ENCODE measurements at places on chromosomes 12 and 14.

- no peak for DNase-seq
These were observed 164.7 kb downstream of the ADCK1 start for GRCh38 chr14:77964586-77964985.

- no peak for DNase-seq
These were observed 2.3 kb upstream of the ZNF705A start for GRCh38 chr12:8154526-8154925.

DNA sequence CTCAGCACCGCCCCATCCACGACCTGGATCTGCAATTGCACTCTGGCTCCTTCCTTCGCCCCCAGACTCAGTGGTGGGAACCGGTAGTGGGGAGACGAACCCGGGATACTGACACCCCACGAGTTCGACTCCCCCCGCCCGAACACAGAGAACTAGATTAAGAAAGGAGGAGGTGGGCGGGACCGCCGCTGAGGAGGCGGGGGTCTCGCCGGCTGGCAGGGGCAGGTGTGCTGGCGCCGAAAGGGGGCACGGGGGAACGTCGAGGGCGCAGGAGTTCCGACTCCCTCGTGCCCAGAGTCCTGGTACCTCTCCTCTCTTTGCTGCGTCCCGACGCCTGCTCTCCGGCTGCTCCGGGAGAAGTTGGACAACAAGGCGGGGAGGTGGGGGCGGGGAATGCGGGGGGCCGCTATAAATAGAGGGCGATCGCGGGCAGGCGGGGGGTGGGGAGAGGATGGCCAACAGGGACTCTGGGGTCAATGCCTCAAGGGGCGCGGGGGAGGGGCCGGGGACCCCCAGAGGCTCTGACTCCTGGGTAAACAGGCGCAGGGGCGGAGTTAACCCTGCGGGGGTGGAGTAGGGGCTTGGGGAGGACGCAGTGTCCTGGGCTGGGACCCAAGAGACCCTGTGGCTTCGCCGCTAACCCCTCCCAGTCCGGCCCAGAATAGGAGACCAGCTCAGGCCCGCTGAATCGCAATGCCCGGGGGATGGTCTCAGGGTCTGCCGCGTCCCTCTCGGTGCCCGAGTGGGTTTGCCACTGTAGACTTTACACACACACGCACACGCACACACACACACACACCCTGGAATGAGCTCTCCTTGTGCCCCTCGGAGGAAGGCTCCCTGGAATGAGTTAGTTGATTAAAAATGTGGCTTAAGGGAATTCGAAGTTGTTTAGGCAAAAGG, 761 bp upstream of the NDRG2 start:
- no peak for DNase-seq

DNA sequence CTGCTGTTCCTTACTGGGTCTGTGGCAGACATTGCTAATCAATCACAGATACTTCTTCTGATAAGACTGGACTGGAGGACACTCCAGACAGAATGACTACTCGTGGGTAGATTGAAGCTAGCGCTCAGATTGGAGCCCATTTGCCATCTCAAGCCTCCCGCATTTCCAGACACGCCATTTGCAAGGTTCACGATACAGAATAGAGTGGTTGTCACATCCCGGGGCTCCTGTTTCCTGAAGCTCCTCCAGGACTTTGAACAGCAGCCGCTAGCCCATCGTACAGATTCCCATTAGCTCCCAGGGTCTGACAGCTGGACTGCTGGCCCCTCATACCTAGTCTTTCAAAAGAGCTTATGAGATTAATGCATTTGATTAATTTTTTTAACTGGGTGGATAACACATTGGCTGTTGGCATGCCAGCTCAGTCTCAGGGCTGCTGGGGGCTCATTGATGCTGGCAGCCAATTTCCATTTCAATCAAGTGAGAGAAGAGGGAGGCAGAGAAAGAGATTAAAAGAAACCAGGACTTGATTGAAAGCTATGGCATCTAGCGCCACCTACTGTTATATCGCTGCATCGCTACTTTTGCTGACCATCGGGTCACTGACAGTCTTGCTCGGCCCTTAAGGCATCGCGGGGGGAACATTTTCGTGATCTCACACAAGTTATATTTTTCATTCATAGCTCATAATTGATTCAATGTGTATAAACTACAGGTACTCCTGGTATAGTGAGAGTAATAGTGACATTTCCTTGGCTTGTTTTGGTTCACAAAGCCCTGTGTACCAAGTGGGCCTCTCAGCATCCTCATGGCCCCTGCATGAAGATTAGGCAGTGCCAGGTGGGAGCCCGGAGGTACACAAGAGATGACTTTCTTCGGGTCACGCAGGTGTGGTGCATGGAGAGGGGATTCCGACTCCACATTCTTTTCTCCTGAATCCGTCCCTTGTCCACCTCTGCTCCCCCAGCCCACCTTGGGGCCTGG, 78.6 kb downstream of the CCDC60 start:
- no peak for DNase-seq

- no peak for DNase-seq
These were observed at the start of gene PPP1R36 for GRCh38 chr14:64549791-64550620. TSS of gene PPP1R36 (plus strand) at chr14:64549961. CDS start at chr14:64549998, 37 bp downstream.

DNA sequence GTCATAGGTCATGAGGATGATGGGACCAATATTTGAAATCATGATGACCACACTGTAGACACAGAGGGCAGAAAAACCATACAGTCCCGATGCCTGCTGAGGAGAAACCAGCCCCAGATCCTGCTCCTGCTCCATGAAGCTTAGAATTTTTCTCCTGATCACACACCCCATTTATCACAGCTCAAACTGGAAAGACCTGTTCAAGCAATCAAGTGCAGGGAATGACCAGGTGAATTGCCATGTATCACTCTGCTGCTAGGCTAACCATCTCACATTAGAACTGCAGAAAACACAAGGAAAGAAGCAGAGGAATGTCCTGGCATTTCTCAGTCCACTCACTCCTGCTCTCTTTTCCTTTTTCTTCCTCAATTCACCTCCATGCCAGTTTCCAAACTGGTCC, 18.1 kb downstream of the MANSC1 start:
- DNase-seq = no peak

DNA sequence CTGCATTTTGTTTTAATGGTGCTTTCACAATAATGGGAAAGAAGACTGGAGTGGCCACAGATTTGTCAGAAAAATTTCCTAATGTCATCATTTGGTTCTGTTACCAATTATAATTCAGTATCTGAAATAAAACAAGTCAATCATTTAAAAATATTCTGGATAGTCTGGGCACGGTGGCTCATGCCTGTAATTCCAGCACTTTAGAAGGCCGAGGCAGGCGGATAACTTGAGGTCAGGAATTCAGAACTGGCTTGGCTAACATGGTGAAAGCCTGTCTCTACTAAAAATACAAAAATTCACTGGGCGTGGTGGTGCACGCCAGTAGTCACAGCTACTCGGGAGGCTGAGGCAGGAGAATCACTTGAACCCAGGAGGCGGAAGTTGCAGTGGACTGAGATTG, 4.0 kb upstream of the LIMA1 start:
- DNase-seq = no peak

GRCh38 chr12:63880742-63881263, 36.3 kb downstream of the SRGAP1 start:
- no peak for DNase-seq

DNA sequence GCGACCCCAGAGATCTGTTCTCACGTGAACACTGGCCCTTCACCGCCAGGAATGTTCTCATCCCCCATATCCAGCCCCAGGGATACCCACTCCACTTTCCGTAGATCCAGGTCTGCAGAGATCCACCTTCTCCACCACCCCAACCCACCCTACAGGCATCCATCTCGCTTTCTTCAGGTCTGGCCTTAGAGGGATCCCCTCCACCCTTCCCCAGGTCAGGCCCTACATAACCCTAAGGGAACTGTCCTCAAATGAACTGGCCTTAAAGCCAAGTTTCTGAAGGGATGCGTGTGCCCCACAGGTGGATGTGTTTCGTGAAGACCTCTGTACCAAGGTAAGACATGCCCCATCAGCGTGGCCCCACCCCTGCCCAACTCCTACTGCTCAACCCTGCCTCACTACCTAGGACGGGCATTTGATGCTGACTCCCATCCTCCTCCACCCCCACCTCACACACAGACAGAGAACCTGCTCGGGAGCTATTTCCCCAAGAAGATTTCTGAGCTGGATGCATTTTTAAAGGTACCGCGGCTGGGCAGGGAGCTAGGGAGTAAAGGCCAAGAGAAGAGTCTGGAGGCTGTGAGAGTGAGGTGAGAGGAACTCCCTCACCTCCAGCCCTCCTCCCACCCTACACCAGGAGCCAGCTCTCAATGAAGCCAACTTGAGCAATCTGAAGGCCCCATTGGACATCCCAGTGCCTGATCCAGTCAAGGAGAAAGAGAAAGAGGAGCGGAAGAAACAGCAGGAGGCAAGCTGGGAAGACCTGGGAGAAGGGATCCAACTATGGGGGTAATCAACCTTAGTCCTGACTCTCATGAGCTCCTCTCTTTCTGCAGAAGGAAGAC, 912 bp downstream of the PSME1 start:
- DNase-seq = no peak

GRCh38 chr12:22272335-22273151, 62.0 kb downstream of the ST8SIA1 start:
- no peak for DNase-seq

GRCh38 chr12:58871556-58871955, 48.7 kb downstream of the LRIG3 start:
- no peak for DNase-seq

DNA sequence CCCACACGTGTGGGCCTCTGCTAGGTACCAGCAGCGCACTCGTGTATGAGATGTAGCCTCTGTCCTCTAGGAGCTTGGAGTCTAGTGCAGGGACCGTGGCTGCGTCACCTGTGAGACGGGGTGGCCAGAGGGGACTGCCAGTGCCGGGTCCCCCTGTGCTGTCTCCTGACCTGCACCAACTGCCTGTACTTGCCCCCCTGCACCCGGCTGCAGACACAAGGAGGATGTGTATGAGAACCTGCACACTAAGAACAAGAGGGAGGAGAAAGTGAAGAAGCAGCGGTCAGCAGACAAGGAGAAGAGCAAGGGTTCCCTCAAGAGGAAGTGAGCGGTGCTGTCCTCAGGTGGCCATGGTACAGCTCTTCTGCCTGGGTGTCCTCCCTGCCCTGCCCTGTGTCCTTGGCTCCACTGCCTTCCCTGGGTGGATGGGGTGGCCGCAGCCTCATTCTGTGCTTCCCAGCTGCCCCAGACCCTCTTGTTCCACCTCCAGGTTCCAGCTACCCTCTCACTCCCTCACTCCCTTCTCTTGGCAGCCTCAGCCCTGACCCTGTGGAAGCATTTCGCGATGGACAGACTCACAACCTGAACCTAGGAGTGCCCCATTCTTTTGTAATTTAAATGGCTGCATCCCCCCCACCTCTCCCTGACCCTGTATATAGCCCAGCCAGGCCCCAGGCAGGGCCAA, 9.6 kb downstream of the PTPN6 start:
- DNase-seq = no peak

DNA sequence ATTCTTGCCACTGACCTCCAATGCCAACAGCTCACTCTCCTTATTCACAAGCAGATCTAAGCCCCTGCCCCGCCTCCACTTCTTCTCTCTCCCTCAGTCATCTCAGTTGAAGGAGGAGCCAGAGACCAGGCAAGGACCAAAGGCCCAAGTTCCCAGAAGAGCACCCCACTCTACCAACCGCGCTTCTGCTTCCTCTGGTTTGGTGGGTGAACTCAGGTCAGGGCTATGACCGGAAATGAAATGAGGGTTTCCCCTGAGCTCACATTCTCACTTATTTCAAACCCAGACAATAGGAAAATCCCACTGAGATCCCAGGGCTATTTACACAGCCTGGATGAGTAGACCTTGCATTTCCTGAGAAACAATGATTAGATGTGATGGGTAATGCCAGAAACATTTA, 9.9 kb downstream of the DPF3 start:
- DNase-seq = no peak

- no peak for DNase-seq
These were observed 5.9 kb downstream of the RNASE8 start for GRCh38 chr14:21063479-21063878.

DNA sequence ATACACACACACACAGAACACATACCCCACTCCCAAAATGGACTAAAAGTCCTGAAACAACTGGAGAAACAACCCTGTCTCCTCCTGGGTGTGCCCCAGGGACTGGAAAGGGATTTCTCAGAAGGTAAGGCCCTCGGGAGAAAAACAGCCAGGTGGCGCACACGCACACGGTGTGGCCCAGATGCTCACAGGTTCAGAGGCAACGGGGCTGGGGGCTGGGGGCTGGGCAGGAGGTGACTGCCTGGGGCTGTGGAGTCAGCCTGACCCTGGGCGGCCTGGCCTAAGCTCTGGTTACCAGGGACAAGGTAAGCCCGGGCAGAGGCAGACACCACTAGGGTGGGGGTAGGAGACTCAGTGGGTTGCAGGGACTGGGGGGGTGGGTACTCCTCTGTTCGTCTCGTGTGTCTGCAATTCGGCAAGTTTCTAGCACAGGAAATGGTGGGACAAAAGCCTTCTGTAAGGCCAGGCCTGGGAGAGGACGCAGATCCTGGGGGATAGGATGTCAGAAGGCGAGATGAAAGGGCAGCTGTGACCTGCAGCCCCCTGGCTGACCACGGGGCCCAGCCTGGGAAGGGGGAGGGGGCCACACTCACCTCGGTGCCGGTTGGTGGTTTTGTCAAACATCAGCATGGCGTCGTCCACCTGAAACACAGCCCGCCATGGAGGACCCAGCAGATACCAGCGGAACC, 10.4 kb downstream of the MSI1 start:
- DNase-seq = no peak

DNA sequence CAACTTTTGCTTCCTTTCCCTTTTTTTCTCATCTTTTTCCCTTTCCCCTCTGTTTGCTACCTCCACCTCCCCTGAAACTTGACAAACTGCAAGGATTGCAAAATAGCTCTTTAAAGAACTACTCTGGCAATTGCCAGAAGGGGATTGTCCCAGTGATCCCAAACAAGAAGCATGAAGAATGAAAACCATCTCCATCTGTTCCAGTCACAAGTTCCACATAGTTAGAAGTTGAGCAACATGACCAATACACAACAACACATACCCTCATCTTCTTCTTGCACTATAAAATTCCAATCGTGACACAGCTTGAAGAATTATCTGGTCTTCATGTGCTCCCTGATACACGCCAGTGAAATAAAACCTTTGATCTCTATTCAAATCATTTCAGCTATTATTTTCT, 93.7 kb upstream of the USP15 start:
- DNase-seq = no peak

GRCh38 chr12:6104027-6104426, 20.4 kb downstream of the VWF start:
- DNase-seq = no peak

DNA sequence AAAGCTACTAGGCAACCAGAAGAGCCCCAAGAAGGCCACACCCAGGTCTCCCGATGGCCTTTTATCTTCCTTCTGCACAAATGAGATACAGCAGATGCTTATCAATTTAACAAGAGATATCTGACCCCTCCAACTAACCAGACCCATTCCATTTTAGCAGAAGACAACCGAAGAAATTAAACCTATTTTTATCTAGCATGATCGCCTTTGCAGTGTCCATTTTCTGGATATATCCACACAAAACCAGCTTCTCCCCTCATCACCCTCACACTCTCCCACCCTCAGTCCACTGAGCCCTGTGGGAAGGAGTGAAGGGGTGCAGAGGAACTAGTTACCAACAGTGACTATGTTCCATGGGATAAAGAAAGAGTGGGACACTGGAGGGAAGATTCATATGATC, 20.9 kb upstream of the DHRS4 start:
- DNase-seq = no peak

- no peak for DNase-seq
These were observed 3.0 kb downstream of the KIF5A start for GRCh38 chr12:57552835-57553313.

GRCh38 chr12:15274561-15274967, 47.7 kb upstream of the PTPRO start:
- DNase-seq = no peak

- DNase-seq = no peak
These were observed 20.8 kb upstream of the MLXIP start for GRCh38 chr12:122057769-122058168.
